MV-4-11 (cell line): ENCODE measurements at places on chromosomes 4 and X.

DNA sequence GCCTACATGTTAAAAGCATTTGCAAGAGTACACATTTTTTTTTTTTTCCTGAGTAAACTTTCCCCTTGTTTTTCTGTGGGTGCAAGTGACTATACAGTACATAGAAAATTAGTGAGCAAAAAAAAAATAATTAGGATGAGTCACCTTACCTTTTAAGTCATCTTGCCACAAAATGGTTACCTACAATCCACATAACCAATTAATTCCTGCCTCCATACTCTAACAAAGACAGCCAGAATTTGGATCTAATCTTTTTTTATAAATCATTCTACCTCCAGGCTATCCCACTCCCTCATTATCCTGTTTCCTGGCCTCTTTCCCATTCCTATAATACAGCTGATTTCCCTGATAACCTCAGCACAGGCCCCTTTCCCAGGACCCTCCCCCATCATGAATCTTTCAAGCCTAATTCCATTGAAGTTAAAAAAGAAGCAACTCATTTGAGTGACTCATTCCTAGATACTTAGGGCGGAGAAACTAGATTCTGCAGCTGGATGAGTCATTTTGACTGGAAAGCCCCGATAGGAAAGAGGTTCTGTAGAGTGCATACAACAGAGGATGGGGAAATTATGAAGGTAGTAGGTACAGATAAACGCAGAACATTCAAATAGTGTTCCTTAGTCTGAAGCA is 128.2 kb downstream of the C4orf51 start:
- DNase-seq = peak; percentile 54

- DNase-seq = no peak
These were observed 584.2 kb downstream of the SPRY1 start for GRCh38 chr4:123980736-123981300.

GRCh38 chr4:22942920-22943559 is 250.3 kb downstream of the GBA3 start:
- no peak for DNase-seq

DNA sequence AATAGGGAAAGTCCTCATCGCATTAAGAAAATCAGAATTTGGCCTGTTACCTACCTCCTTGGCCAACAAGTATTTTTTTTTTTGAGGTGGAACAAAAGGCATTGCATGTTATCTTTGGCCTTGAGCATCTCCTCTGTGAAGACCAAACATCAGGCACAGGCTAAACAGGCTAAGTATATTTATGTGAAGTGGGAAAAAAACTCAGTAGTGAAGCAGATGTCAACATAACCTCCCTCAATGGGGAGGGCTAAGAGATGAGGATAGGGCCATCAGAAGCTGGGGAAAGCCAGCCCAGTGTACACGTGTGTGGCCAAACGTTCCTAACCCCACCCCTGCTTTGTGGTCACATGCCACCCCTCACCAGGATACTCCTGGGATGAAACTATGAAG is 102.5 kb downstream of the FNIP2 start:
- no peak for DNase-seq

GRCh38 chr4:17787315-17787714 is 5.9 kb upstream of the FAM184B start:
- no peak for DNase-seq

DNA sequence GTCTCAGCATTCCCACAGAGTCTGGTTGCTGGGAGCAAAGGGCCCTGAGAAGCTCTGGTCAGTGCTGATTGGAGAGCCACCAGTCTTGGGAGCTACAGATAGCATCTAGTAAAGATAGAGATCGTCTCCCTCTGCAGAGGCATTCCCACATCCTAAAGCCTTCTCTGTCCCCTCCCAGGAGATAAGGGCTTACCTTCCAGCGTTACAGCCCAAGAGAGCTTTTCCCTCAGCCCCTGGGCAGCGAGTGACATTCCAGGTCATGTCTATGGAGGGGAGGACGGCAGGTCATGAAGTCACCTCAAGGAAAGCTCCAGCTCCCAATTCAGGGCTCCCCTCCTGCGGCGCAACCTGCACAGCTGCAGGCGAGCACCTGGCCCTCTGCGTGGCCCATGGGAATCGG is 29.9 kb downstream of the CLDN34 start:
- DNase-seq = no peak

GRCh38 chr4:131091896-131092295 is 1995.9 kb downstream of the C4orf33 start:
- DNase-seq = peak; percentile 9

DNA sequence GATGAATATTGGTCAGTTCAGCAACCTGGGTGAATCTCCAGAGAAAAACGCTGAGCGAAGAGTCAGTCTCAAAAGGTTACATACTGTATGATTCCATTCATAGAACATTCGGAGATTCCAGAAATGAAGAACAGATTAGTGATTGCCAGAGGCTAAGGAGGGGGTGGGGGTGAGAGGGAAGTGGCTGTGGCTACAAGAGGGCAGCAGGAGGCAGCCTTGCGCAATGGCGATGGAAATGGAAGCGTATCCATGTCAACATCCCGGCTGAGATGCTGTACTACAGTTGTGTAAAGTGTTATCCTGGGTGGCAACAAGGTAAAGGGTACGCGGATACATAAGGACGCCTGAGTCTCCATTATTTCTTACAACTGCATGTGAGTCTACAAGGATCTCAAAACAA is 18.0 kb downstream of the LYAR start:
- peak; percentile 44 for DNase-seq

DNA sequence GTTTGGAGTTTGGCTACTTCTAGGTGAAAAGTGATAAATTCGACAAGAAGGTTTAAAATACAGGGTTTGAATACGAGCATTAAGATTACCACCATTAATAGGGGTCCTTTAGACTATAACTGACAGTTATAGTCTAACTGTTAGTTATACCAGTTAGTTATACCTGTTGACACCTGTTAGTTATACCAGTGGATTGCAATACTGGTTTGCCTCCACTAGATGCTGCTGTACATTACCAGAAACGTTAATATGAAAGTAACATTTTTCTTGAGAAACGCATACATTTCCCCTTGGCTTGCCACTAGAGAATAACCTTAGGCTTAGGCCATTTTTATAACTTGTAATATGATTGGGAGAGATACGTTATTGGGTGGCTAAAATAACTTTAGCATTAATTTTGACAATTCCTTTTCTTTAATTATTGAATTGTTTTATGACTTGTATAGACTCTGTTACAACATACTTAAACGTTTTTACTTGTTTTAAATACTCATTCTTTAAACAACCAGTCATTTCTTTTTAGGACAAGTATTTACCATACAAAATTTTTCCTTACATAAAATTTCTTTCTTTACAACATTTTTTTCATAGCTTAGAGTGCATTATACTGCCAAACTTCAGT is 911.2 kb downstream of the FSTL5 start:
- no peak for DNase-seq

DNA sequence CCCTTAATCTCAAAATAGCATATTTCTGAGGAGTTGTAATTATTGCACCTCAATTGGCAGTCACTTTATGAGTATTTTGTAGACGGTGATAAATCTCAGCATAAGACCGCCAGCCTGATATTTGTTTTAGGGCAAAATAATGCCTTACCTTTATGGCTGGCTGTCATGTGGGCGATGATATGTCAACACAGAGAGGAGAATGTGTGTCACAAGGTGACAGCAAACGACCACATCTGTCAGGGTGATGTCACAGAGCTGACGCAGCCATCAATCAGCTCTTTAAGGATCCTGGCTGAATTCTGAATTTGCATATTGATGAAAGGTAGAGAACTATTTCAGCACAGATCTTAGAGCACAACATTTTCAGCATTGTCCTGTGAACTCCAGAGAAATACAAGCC is 209.7 kb downstream of the CEP135 start:
- no peak for DNase-seq
